ENCODE measurements at places on chromosomes 2 and 18.

DNA sequence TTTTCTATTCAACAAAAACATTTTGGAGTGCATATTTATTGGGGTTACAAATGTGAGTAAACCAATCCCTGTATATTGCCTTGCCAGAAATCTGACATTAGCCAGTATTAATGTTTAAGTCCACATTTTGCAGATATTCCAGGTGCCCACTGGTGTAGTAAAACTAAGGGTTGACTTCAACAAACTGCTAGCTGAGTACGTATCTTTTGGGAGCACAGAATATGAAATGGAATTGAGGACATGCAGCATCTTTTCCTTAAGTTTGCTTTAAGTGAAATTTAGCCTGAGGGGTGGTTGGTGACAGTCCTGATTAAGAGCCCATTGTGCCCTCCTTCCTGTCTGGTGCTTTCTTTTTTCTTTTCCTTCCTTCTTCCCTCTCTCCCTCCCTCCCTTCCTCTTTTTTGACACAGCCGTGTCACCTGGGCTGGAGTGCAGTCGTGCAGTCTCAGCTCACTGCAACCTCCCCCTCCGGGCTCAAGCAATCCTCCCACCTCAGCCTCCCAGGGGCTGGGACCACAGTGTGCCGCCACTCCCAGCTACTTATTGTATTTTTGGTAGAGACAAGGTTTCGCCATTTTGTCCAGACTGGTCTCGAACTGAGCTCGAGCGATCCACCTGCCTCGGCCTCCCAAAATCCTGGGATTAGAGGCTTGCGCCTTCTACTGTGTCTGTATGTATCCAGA is 1.6 kb downstream of the NUP35 start:
- no peak for DNase-seq

DNA sequence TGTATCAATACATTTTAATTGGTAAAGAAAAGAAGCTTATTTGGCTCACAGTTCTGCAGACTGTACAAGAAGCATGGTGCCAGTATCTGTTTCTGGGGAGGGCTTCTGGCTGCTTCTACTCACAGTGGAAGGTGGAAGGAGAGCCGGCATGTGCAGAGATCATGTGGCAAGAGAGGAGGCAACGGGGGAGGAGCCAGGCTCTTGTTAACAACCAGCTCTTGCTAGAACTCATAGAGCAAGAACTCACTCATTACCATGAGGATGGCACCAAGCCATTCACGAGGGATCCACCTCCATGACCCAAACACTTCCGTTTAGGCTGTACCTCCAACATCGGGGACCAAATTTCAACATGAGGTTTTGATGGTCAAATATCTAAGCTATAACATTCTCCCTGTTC is 7.5 kb downstream of the PARD6G start:
- DNase-seq = no peak

DNA sequence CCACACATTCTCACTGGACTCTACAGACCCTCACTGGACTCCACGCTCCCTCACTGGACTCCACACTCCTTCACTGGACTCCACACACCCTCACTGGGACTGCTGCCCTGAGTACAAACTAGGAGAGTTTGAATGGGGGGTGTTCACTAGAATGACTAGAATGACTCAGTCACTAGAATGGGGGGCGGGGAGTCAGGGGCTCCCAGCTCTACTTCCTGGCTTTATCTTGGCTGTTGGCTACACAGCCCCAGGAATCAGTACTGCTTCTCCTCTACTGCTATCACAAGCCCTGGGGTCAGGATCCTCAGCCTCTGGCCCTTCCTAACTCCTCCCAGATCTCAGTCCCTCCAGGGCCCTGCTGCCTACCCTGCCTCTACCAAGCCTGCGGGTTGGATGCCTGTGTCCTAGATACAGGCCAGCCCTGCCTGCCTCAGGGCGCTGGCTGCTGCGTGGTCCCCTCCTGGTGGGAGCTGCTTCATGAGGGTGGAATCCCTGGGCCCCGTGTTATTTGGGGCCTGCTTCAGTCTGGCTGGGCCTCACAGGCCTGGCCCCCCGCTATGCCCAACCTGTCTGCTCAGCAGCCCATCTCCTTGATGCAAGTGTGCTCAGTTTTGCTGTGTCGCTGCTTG is 7.8 kb downstream of the PTMA start:
- DNase-seq = no peak

DNA sequence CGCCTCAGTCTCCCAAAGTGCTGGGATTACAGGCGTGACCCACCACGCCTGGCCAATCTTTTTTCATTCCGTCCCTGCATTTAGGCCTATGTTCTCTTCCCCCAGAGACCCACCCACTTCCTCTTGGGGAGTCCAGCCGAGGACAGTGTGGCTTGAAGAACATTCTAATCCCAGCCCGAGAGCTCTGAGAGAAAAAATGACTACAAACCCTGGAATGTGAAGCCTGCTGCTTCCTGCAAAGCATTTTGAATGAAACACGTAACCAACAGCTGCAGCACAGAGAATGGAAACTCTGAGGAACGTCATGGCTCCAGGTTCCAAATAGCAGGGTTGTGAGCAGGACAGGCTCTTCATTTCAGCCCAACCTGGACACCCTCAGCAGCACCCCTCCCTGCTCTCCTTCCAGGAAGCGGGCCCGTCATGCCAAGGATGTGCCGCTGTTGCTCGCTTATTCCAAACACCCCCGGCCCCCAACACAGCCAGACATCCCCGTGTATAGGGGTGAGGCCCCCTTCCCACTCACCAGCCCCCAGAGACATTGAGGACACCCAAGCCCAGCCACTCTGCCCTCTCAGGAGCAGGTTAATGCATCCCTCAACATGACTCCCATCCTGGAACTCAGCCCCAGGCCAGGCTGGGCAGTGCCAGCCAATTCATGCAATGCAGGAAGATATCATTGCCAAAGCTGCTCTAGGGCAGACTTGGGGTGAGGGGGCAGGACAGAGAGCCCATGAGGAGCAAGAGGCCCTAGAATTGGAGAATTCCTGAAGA is 139.8 kb downstream of the ZFP36L2 start:
- no peak for DNase-seq

DNA sequence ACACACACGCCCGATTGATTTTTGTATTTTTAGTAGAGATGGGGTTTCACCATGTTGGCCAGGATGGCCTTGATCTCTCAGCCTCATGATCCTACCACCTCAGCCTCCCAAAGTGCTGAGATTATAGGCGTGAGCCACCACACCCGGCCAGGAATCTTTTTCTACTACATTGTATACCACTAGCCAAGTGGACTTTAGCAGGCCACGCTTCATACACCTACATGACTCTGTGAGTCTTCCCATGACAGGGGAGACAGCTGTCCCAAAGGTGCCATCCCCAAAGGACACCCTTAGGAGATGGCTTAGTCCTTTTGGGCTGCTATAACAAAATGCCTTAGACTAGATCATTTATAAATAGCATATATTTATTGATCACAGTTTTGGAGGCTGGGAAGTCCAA is 32.8 kb downstream of the ERMN start:
- no peak for DNase-seq

DNA sequence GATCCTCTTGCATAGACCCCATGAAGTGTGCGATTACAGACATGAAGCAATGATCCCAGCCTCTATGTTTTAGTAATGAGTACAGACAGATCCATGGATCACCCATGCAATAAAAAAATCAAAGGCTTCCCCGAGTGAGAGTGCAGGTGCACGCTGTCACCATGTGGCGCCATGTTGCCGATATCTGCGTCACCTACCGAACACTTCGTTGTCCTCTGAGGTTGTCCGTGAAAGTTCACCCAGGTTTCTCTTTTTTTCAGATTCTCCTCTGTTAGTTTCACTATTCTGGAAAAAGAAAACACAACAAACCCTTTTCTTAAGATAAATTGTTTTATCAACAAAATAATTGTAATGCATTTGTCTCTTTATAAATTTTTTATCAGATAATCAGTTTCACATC is 66.5 kb downstream of the MBP start:
- DNase-seq = no peak

GRCh38 chr18:78605255-78605654 is 374.4 kb upstream of the SALL3 start:
- DNase-seq = no peak

GRCh38 chr18:40437517-40437916 is 1517.5 kb upstream of the PIK3C3 start:
- DNase-seq = no peak

- no peak for DNase-seq
Observed at GRCh38 chr2:28327956-28328922, 64.4 kb upstream of the FOSL2 start.

DNA sequence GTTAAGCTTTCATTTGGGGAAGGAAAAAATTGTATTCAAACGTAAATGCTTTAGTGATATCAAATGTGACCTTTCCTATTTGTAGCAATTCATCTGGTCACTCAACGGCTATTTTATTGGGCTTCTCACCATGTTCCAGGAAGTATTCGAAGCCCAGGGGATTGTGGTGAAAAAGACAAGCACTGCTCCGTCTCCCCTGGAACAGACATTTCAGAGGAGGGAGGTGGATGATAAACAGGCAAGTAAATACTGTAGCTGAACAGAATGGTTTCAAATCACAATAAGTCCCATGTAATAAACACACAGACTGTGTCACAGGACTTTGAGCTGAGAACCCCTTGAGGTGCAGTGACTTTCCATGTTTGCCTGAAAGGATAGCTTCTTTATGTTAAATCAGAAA is 464.7 kb upstream of the HNRNPA3 start:
- no peak for DNase-seq

- no peak for DNase-seq
Observed at GRCh38 chr2:9385841-9386240, 37.5 kb downstream of the ITGB1BP1 start.

- no peak for DNase-seq
Observed at GRCh38 chr2:201440182-201440581, 11.1 kb downstream of the TRAK2 start.

DNA sequence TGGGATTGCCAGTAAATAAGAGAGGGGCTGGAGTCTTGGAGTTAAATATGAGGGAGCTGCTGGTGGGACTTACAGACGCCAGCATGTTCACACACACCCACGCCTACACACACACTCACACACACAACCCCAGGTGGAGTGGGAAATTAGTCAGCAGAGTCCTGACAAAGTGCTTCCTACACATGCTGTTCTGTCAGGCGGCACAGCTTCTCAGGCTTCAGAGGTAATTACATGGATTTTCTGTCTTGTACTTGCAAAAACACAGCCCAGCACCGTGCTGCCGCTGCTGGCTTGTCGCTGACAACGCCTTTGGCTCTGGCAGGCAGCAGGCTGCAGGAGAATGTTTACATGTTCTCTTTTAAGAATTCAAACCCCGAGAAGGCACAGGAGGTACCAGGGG is 1186.3 kb upstream of the CELF4 start:
- DNase-seq = no peak
